Amniotic epithelial cell (primary cell): ENCODE measurements at places on chromosomes 11 and 22.

DNA sequence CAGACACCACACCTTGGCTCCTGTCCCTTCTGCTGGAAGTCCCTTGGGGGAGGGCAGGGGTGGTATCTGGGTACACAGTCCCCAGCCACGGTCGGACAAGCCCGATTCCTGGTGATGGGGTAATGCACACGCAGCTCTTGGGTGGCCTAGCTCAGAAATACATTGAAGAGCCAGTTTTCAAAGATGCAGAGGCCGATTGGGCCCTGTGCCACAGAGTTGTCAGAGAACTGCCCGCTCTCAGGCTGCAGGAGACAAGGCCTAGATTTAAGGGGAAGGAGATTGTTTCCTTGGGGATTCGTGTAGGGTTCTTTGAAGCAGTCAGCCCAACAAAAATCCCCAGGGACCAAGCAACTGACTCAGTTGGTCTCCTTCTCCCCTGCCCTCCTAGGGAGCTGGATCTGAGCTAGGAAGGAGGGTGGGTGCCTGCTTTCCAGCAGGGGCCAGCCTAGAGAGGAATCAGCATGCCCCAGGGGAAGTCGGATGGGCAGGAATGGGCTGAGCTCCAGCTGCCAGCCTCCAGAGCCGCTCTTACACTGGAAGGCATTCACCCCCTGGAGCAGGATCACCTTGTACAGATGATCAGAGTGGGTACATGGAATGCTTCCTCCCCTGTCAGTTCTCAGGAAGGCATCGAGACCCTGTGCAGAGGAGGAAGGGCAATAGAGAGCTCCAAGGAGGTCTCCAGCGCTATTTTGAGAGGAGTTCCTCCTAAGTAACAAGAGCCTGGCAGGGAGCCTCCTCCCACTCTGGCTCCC lies 3.3 kb upstream of the SCN4B start:
- DNase-seq, result no peak

DNA sequence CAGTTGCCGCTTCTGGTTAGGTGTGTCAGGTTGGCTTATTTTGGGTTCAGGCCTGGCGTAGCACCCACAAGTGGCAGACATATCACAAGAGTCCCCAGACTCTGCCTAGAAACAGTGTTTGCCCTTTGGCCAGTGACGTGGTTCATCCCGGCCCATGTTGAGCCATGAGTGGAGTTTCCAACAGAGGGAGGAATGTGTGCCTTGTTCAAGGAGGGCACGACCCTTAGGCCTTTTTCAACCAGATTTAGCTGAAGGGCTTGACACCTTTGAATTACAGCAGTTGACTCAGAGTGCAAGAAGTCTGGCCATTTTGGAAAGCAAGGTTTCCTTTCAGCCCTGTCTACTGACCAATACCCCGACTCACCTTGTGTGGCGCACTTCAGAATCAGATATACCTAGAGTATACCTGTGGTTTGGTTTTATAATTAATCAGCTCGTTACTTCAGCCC lies 15.1 kb upstream of the AIFM3 start:
- no peak for DNase-seq

- no peak for DNase-seq
Observed at GRCh38 chr11:113481226-113481625, 6.0 kb upstream of the DRD2 start.

GRCh38 chr11:70270877-70271648 lies 573 bp downstream of the PPFIA1 start:
- peak; percentile 67 for DNase-seq

DNA sequence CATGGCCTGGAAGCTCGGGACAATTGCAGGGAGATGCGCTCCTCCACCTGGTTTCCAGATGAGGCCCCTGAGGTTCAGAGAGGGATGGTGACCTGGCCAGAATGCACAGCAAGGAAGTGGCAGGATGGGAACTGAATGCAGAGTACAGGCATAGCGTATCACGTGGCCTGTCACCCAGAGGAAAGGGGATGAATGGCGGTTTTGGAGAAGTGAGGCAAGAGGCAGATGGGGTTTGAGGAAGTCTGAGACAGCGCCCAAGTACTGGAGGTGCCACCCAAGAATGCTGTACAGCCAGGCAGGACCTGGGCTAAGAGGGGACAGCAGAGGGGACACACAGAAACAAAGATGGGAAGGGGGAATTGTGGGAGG lies 4.9 kb downstream of the RAB3IL1 start:
- no peak for DNase-seq

DNA sequence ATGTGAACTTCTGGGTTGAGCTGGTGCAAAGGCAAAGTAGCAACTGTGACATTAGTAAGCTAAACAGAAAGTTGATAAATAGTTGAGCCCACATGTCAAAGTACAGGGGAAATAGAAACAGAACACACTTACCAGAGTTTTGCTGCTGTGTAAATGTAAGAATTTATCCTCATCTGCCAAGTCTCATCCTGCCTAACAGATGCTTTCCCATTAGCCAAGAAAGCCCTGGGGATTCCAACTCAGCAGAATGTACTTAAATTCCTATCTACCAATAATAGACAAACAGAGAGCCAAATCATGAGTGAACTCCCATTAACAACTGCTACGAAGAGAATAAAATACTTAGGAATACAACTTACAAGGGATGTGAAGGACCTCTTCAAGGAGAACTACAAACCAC lies 7.3 kb upstream of the OR51A2 start:
- no peak for DNase-seq

DNA sequence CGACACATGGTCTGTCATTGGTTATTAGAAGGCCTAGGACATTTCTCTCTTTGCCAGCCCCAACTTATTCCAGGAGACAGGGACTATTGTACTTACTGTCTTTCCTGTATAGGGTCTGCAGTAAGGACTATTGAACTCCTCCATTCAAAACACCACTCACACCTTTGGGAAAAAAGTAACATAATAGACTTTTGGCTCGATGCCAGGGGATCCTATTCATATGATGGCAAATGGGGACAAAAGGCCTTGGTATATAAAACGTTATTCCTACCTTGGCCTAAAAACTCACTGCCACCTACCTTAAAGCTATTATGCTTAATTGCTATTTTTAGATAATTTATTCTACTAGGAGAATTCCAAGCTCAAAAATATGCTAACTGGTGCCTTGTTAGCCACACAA lies 6.3 kb upstream of the NDUFC2 start:
- no peak for DNase-seq

DNA sequence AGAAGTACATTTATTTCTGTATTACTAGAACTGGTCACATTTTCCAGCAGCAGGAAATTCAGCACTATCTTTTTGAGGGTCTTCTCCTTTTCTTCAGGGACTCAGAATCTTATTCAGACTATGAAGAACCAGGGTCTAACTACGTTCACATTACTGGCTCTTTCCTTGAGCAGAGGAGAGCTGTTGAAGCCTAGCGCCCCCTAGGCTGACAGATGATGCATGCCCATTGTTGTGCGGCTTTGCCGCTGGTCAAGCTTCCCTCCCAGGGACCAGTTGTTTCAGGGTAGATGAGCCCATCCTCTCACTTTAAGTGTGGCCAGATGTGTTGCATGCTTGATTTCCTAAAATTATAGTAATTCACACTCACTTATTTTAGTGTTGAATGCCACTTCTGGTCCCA lies 168.2 kb upstream of the PDGFD start:
- DNase-seq, result no peak

DNA sequence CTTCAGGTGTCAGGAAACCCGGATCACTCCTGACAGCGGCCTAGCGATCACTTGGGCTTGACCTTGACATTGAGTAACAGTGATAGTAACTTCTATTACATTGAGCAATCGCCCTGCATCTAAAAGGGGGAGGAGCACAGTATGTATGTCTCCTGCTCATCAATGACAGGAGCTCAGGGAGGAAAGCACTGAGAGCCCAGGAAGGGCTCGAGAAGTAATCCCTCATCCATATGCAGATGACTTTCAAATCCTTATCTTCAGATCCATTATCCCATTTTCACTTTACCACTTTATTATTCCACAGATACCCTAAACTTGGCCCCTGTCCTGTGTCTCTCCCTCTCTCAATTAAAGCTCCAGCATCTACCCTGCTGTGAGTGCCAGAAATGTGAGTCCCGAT lies 47.8 kb downstream of the ABTB2 start:
- DNase-seq, result no peak

GRCh38 chr22:35578836-35579575 lies 38.1 kb downstream of the MB start:
- DNase-seq, result no peak

DNA sequence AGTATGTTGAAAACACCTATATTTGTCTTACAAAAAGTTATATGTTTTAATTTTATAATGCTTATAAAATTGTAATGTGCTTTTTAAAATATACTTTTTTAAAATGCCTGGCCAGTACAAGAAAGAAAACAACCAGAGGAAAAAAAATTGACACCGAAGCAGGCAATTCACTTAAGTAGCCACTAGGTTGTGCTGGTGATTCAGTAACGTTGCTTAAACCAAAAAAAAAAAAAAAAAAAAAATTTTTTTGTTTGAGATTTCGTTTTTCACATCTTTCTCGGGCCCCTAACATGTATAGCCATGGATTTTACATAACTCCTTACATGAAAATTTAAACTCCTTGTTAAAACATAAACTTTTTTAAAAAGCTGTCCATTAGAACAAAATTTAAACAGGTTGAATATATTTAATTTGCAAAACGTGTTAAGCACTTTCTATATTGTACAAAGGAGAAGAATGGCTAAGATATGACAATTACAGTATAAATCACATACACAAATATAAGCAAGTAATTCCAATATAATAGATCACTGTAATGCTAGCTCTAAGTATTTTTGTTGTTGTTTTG lies 9.2 kb downstream of the OR8B4 start:
- DNase-seq, result peak; percentile 41

- peak; percentile 99 for DNase-seq
Observed at GRCh38 chr11:29527391-29527936, 489.4 kb downstream of the KCNA4 start.

DNA sequence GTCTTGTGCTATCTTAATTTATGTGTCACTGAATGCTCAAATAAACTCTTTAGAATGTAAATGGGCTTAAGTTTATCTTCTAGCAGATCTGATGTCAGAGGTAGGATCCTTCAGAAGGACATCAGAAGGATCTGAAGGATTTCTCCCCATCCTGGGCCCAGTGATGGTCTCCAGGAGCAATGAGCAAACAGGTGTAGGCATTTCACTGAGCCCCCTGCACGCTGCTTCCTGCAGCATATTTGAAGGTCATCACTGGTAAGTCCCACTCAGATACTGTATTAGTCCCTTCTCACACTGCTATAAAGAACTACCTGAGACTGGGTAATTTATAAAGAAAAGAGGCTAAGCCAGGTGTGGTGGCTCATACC lies 4.5 kb downstream of the GSTP1 start:
- DNase-seq, result no peak

DNA sequence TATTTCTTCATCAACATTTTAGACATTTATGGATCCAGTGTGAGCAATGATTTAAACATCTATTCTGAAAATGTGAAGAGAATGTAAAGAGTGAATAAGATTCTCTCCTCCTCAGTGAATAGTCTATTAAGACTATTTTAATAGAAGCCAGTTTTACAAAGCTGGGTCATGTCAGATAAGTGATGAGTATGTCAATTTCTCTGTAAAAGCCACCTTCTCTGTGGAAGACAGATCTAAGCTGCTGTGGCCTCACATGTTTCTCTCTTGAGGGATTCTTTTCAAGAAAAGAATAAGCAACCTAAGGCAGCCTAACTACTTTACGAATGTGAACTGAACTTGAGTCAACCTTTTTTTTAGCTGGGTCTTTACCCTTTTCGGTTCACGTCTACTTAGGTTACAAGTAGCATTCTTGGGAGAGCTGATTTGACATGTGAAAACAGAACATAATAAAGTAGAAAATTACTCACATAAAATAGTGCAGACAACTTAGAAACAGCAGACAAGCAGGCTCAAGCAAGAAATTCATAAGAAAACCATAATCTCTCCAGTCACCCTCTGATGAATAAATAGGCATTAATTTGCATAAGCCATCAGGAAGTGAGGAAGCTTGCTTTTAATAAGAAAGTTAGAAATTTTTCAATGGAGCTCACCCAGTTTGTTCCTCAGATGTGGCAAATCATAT lies 9.9 kb downstream of the CTSC start:
- no peak for DNase-seq

- peak; percentile 72 for DNase-seq
Observed at GRCh38 chr22:42473484-42474193, 41.4 kb upstream of the NFAM1 start.

- peak; percentile 75 for DNase-seq
Observed at GRCh38 chr11:100849009-100849900, 162.2 kb downstream of the ARHGAP42 start.

DNA sequence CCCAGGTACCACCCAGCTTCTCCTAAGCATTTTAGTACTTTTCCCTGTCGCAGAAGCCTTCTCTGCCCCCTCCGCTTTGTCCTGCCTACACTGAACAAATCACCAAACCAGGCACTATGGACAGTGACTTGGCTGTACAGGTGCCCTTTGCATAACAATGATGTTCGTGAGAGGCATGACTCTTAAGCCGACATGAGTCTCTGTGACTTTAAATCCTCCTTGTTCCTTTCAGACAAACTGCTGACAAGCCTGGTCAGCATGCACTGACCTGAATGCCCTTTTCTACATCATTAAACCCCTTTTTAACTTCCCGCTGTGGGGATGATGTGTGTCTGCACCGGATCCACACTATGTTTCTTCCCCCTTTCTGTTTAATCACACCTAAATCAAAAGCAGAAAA lies 16.6 kb downstream of the CAVIN3 start:
- DNase-seq, result no peak

DNA sequence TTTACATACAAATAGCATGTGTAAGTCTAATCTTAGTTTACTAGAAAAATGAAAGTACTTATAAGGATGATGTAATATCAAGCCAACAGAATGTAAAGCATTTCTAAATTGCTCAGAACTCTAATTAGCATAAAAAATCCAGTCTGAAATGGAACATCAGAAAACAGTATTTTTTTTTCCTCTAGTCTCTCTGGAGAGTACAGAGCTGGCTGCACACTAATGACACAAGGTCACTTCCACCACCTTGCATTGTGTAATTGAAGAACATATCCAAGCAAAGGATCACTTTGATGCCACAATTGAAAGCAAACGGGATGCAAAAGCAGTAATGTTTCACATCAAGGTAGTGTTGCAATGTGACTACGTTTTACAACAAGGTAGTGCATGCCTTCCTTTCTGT lies 548.0 kb upstream of the LUZP2 start:
- no peak for DNase-seq

DNA sequence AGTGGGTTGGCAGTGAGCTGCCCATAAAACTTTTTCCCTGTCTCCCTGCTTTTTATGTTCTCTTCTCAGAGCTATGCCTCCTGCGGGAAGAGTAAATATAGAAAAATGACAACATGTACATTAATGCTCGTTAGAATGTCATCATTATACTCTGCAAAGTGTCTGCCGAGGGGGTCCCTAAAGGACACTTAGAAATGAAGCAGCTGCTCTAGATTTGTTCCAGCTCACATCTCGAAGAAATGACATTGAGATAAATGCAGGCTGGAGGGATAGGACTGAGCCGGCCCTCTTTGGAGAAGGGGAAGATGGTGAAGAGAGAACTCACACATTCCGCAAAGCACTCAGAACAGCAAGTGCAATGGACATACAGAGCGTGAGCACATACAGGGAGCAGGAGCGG lies 240.0 kb downstream of the NXPE2 start:
- DNase-seq, result no peak

GRCh38 chr11:82818409-82819043 lies 81.7 kb downstream of the PRCP start:
- no peak for DNase-seq

- peak; percentile 26 for DNase-seq
Observed at GRCh38 chr11:123560006-123560405, 94.4 kb downstream of the SCN3B start.
